Activated CD4-positive, alpha-beta T cell treated with anti-CD3 and anti-CD28 coated beads for 4 hours (primary cell): ENCODE measurements at places on chromosomes 3 and 15.
A peak's percentile ranks its signal among the peaks of the same experiment; 100 is the strongest.

GRCh38 chr15:82742134-82742533 is 32.5 kb upstream of the AP3B2 start:
- DNase-seq = no peak

- no peak for DNase-seq
These were observed 129.4 kb downstream of the LRRK1 start for GRCh38 chr15:101048581-101049030.

GRCh38 chr3:172096881-172097420 is 57.6 kb downstream of the FNDC3B start:
- no peak for DNase-seq

- no peak for DNase-seq
These were observed 37.3 kb upstream of the POU1F1 start for GRCh38 chr3:87313641-87314040.

- DNase-seq = peak; percentile 49
These were observed at the start of gene SMAD6 for GRCh38 chr15:66702035-66702786. Gene SMAD6 (plus strand): TSS chr15:66702236. CDS start chr15:66703259, 1,023 bp downstream.

DNA sequence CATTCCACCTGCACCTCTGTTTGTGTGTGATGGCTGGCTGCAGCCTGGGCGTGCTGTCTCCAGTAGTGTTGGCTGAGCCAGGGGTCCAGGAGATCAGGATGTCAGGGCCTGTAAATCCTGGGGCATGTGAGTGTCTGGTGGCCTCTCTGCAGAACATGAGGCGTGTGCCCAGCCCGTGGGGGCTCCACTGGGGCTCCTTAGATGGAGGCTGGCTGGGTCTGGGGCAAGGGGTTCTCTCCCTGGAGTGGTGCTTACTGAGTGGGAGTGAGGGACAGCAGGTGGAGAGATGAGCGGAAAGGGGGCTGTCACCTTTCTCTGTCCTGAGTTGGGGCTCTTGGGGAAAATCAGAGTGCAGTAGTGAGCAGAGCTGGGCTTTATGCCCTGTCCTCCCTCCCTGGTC is 152.2 kb downstream of the CHDH start:
- DNase-seq = no peak

DNA sequence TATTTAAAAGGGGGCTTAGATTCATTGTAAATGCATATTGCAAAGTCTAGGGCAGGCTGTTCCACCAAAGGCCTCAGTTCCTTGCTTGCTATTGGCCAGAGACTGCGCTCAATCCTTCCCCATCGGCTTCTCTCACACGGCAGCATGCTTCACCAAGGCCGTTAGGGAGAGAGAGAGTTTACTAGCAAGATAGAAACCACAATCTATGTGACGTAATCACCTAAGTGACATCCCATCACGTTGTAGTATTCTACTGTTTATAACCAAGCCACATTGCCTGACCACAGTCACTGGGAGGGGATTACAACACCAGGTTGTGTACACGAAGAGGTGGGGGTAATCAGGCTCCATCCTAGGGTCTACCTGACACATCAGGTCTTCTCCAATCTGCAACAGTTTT is 16.0 kb upstream of the NPAP1 start:
- DNase-seq = no peak

DNA sequence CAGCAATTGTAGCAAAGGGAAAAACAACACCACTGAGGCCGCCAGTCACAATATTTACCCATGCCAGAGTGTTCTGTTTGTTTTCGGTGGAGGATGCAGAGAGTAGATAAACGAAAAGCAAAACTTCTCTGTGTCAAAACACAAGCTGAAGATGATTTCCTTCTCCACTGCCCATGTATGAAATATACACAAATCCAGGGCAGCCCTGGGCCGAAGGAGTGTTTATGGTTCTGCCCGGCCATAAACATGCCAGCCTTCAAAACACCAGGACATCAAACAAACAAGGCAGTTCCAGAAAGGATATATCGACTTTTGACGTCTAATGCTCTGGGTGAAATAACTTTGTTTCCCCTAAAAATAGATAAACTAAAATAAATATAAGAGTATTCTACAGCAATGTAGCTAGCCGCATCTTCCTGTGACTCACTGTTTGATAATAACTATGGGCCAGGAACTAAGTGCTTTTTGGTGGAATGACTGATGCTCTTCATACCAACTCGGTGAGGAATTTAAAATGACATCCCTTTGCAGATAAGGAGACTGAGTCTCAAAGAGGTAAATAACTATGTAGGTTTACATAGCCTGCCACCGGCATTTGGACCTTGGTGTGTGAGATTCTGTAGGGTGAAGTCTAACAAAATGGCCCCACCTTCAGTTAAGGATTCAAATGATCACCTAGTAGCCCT is 82.8 kb downstream of the MAGI1 start:
- no peak for DNase-seq

DNA sequence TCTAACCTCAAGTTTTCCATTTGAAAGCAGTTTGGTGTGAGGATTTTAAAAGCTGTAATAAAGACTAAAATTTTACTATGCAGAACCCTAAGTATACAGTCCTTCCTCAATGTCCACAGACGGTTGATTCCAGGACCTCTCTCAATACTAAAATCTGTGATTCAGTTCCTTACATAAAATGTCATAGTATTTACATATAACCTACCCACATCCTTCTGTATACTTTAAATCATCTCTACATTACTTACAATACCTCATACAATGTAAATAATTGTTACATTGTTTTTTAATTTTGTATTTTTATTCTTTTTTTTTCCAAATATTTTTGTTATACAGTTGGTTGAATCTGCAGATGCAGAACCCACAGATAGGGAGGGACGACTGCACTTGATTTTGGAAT is 2.8 kb upstream of the TOPAZ1 start:
- no peak for DNase-seq

GRCh38 chr15:64024172-64025050 is 21.9 kb downstream of the DAPK2 start:
- DNase-seq = no peak

- no peak for DNase-seq
These were observed 1.5 kb downstream of the ZNF639 start for GRCh38 chr3:179324270-179324754.

GRCh38 chr3:160648701-160649100 is 28.3 kb upstream of the ARL14 start:
- no peak for DNase-seq

DNA sequence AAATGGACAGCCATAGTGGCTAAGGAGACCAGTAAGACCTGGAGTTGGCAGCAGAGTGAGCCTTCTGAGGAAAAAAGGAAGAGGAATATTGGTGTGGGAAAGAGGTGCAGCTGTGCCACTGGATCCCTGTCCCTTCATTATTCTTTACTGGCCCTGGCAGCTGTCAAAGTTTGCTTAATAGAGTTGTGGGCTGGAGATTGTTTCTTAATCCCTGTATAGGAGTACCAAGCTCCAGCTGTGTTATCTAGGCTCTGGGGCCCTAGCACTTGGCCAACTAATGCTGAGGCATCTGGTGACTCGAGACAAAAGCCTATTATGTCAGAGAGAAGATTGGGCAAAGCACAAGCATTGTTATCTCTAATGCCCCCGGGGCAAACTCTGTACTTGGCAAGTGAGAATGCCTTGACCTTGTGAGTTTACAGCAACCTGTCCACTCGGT is 61.4 kb downstream of the ZNF609 start:
- no peak for DNase-seq

DNA sequence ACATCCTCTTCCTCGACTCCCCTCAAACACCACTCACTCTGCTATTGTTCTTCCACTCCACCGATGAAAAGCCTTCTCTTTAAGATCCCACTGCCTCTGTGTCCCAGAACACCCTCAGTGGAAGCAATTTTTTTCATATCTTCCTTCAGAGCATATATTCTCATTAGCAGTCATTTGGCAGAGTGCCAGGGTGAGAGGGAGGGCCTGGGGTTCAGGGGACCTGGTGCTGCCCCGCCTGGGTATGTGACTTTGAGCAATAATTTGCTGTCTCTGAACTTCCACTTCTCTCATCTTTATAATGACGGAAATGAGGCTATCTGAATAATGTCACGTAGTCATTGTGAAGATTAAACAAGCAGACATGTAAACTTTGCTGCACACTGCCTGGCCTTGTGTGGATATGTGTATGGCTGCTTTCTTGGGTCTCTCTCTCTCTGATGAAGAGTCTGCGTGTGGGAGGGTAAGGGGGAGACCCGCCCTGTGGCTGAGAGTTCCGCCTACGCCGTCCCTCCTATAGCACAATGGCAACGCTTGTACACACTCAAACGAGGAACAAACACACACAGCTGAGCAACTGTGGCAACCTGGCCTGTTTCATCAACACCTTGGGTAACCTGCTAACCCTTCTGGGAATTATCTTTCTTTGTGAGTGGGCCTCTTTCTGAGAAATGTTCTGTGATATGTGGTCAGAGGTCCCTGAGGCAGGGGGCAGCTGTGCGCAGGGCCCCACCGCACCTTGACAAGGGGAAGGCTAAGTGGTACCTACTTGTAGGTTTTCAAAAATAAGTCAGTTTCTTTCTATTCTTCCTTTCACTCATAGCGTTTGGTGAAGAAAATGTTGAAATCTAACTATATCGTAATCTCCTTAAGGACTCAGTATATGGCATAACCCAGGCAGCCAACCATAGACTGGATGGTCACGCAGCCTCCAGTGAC is 369.8 kb downstream of the SV2B start:
- peak; percentile 68 for DNase-seq

DNA sequence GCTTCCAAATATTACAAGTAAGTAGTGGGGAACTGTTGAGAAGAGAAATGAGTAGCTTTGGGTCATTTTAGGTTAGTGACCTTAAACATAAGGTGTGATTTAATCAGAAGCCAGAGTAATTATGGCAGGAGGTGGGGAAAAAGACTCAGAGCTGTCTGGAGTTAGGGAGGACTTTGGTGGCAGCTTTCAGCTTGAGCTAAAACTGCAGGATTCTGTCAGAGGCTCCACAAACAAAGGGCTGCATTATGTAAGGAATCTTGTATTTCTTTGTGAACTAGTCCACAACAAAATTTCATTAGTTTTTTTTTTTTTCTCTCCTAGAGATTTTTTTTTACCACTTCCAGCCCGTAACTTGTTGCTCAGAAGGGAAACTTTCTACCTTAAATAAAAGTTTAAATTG is 345.3 kb downstream of the TIGIT start:
- no peak for DNase-seq

DNA sequence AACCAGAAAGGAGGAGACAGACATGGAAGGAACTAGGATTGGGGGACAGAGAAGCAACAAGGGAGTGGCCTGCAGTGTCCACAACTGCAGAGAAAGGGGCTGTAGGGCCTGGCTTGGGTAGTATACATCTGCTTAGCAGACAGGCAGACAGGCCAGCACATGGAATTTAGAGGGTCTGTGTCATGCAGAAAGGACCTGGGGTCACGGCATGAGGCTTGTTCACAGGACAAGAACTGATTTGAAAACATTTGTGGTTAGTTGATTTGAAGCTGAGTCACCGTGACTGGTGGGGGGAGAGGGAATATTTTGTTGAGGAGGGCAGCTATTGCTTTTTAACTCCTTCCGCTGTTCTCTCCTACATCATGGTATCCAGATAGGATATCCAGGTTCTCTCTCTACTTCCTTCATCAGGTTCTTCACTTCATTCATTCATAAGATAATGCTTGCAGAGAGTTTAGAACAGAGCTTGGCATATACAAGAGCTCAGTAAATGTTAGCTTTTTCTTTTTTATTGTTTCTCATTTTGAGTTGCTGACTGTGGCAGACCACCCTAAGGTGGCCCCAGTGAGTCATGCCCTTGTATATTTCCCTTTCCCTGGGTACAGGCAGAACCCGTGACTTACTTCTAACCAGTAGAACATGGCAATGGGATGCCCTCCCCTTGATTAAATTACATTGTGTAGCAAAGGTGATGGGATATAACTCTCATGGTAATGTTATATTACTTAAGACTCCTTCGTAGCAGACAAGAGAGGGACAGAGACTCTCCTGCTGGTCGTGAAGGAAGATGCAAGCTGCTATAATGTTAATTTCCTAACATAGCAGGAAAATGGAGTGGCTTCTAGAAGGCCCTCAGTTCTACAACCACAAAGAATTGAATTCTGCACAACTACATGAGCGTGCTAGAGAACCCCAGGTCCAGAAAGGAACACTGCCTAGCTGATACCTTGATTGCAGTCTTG is 95.0 kb upstream of the NMNAT3 start:
- no peak for DNase-seq

GRCh38 chr15:73844356-73844755 is 29.0 kb upstream of the TBC1D21 start:
- no peak for DNase-seq

DNA sequence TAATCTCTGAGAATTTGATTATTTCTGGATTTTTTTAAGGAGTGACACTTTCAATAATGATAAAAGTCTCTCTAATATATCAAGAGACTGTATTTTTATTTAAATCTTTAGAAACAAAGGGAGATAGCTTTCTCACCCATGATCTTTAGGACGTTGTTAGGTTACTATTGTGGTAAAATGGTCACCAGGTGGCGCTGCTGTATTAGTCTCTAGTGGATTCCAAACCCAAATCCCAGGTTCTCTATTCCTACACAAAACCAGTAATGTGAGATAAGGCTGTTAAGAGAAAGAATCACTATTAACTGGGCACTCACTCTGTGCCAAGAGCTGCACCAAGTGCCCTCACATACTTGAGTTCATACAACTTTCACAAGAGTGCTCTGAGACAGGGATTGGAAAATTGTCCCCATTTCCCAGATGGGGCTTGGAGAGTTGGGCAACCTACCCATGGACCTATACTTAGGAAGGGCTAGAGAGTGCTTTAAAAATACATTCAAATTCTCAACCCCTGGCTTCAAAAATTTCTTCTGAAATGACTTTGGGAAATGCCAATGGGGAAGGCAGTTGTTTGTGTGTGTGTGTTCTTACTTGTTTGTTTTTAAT is 593.4 kb upstream of the TGFBR2 start:
- peak; percentile 47 for DNase-seq
